ENCODE measurements at places on chromosomes 2 and 18.

DNA sequence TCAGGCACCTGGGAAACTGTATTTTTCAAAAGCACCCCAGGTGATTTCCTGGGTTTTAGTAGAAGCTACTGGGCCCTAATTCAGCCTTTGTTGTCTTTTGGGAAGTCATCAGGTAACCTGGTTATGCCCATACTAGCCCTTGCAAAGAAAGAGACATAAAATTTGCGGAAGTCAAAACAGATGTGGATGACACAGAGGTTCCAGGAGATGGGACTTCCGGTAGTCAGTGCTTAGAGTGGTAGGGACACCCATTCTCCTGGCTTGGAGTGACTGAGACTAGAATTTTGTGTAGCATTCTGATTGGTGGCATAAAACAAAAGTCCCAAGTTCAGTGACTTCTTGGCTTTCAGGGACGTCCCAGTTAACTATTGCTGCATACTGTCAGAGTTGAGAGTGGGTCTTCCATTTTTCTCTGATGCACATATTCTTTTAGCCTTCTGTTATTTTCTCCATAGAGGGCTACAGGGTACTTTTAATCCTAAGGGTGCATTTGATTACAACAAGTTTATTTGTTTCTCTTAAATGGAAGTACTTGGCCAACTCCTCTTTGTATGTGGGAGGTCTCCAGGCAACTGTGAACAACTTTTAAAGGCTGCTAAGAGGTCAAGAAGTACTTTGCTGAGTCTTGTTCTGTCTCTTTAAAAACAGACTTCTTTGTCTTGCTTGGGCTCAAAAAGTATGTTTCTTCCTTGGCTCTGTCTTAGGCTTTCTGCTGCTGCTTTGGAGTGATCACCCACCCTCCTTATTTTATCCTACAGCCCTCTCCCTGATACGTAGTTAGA lies 8.8 kb downstream of the NAB1 start:
- no peak for DNase-seq

DNA sequence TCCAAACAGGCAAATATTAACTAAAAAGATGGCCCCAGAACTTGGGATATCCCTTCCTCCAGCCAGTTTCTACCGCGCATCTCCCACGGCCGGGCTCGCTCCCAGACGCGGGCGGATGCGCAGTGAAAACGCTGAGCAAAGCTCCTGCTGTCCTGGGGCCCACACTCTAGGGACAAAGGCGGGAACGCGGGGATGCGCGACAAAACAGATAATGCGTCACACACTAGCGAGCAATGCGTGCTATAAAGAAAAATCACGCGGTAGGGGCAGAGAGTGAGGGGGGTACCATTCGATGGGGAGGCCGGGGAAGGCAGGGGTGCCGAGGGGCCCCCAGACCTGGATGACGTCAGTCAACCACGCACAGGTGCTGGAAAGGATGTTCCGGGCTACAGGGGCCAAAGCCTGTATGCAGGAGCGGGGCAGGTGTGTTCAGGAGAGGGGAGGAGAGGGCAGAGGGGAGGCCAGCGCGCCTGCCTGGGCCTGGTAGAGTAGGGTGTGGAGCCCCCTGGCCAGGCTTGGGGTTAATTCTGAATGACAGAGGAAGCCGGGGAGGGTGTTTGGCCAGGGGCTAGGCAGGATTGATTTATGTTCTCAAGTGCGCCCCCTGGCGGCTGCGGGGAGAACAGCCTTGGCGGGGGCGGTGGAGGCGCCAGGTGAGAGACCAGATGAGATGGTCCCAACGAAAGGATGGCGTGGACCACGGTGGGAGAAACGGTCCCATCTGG lies 14.9 kb upstream of the ITM2C start:
- peak; percentile 32 for DNase-seq

- DNase-seq: no peak
Observed at GRCh38 chr2:88159955-88160415, 10.2 kb upstream of the THNSL2 start.

GRCh38 chr2:73254343-73255006 lies 20.4 kb downstream of the CCT7 start:
- no peak for DNase-seq

GRCh38 chr2:3670376-3670775 lies 12.4 kb downstream of the ALLC start:
- no peak for DNase-seq

DNA sequence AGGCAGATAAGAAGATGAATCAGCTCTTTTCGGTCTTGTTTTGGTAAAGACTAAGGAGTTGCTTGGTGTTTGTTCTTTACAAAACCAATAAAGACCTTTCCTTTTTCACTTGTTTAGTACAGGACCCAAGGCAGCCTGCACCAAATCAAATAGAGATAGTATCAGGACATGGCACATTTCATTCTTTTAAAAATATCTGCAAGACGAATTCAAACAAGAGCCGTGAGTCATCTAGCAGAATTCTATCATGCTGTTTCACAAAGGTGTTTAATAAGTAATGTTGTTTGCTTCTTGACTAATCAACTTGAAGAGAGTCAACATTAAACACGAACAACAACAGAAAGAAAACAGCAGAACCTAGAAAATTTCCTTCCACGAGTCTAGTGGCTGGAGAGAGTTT lies 102.8 kb upstream of the TTN start:
- DNase-seq: no peak
